ENCODE measurements at places on chromosomes 7 and 10.

DNA sequence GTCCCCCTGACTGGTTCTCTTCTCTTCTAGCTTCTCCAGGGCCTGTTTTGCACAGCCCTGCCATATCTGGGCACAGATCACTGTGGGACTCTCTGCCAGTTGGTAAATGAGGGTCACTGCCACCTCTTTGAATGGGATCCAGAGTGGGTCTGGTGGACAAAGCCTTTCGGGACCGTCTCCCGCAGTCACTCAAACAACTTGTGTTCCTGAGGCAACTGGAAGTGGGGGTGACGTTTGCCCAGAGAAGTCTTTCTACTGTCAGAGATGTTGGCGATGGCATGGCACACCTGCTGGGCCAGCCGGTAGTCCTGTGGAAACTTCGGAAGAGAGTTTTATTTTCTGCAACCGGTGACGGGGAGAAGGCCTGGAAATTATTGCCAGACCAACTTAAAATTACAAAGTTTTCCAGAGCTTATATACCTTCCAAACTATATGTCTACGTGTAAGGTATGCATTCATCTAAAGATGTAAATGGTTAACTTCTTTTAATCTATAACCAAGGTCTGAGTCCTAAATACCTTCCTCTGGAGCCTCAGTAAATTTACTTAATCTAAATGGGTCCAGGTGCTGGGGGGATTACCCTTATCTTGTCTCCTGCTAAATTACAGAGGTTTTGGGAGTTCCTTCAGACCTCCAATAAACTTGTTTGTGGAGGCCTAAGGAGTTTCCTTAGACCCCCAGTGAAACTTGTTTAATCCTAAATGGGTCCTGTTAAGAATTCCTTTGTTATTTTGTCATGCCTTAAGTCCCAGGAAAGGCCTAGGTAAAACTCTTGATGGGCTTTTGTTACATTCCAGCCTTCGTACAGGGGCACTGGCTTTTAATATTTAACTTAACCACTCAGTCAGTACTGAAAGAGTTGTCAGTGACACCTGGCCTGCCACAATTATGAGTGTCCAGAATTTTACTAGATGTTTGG lies 94.0 kb downstream of the NPSR1 start:
- DNase-seq: no peak

- DNase-seq: no peak
These were observed 14.2 kb downstream of the TFR2 start for GRCh38 chr7:100627238-100627549.

DNA sequence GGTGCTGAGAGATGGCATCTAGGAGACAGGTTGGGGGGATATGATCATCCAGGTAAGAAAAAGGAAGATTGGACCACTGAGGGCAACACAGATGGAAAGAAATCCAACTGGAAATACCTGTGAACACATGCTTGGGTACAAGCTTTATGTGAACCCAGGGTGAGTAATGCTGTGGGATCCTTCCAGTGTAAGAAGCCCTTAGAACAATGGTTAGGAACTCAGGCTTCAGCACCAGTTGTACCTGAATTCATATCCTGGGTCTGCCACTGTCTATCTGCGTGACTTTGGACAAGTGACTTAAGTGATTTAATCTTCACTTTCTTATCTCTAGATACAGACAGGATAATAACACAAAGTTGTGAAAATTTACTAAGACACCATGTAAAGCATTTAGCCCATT lies 131.0 kb downstream of the ST7 start:
- no peak for DNase-seq

GRCh38 chr10:106571192-106571946 lies 593.1 kb downstream of the SORCS1 start:
- no peak for DNase-seq

DNA sequence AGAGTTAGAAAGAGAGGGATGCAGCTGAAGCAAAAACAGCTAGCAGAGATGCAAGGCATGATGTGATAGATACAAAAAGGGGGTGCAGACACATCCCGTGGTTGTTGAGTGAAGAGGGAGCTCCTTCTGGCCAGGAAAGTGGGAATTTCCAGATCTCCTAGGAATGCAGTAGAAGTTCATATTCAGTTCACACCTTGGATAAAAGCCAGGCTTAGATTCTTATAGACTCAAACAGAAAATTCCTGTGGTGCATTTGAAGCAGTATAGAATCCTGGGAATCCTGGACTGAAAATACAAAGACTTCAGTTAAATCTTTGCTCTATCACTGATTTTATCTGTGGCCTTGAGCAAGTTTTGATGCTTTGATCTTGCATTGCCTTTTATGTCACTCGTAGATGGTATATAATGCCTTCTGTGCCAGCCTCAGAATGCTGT lies 33.9 kb downstream of the SGPL1 start:
- DNase-seq: peak; percentile 83

DNA sequence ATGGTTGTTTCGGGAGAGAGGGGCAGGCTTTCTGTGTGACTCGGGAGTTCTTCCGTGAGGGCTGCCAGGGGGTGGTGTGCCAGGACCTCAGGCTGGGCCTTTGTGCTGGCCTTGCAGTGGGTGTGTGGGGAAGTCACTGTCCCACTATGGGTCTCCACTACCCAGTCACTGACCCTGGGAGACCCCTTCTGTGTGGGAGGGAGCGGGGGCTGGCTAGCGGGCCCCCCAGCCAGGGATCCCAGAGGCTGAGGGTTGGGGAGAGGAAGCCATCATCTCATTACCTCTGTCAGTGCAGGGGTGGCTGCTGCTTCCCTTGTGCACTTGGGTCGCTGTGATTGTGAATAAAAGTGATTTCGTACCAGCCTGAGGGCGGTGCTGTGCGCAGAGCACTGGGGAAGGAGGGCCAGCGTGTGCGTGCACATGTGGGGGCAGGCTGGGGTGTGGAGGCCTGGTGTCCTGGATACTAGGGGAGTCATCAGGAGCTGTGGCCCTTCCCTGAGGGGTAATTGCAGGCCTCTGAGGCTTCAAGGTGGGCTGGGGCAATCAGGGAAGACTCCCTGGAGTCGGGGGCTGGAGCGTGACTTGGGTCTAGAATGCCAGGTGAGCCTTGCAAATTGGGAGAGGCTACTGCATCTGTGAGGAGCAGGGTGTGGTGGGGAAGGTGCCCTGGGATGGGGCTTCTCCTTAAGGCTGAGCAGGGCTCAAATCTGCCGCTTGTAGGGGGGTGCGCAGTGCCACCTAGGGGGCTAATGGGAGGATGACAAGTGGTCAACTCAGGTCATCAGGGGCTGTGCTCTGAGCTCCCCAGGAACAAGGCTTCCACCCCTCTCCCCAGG lies 98.9 kb downstream of the NEURL1 start:
- no peak for DNase-seq

DNA sequence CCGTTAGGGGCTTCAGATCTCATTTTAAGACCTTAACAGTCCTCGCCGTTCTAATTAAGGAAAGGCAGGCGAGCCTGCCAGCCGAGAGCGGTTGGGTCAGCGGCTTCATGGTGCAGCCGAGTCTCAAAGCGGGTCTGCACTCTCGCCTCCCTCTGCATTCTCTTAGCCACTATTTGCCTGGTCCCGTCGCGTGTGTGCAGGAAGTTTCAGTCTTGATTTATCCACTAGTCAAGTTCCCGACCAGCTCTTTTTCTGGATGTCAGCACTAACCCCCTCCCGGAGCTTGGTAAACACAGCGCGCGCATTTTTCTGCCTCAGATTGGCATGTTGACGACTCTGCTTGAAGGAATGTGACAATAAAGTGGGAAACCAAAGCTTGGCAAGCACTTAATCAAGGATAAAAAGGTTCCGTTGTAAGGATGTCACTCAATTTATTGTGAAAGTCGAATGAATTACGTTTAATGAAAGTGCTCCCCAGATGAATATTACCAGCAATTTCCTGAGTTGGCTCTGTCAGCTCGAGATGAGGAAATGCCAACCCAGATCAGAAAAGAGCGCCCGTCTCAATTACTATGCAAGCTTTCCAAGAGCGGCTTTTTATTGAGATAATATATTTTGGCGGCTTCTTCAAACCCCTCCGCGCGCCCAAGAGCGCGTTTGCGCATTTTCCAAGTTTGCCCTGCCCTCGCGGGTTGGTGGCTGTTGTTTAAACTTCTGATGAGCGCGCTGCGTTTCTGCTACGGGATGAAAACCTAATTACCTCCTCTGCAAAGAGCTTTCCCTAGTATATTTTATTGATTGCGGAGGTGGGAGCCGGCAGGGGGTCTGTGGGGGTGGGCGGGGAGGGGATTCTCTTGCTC lies 7.9 kb downstream of the NXPH1 start:
- DNase-seq: no peak

- no peak for DNase-seq
These were observed 820.6 kb upstream of the KCND2 start for GRCh38 chr7:119452401-119452800.

GRCh38 chr10:63767138-63767801 lies 246.1 kb downstream of the REEP3 start:
- peak; percentile 46 for DNase-seq

GRCh38 chr10:128044961-128045832 lies 81.0 kb downstream of the MKI67 start:
- DNase-seq: no peak

- DNase-seq: no peak
These were observed 9.8 kb downstream of the PODXL start for GRCh38 chr7:131546583-131547141.

DNA sequence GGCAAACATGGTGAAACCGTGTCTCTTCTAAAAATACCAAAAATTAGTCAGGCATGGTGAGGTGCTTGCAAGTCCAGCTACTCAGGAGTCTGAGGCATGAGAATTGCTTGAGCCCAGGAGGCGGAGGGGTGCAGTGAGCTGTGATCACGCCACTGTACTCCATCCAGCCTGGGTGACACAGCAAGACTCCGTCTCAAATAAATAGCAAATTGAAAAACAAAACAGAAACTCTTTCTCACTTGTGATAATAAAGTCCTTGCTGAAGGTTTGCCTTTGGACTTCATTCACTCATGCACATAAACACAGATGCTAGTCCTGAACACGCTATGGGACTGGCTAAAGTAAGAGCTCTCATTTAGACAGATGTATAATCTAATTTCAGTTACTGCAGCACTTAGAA lies 37.6 kb downstream of the ANK3 start:
- no peak for DNase-seq

DNA sequence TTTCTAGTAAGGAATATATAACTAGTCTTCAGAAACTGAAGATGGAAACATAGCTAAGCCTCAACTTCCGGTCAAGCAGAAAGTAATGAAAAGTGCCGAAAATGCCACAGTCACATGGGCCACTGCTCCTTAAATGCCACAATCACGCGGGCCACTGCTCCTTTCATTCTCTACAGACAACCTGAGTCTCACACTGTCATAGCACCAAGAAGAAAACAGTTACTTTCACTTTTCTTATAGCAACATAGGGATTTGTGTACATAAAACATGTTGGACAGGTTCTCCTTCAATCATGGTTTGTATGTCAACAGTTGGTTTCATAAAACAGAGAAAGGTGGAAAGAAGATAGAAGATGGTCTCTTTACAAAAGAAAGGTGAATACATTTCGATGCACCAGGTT lies 48.6 kb upstream of the NOBOX start:
- DNase-seq: no peak

DNA sequence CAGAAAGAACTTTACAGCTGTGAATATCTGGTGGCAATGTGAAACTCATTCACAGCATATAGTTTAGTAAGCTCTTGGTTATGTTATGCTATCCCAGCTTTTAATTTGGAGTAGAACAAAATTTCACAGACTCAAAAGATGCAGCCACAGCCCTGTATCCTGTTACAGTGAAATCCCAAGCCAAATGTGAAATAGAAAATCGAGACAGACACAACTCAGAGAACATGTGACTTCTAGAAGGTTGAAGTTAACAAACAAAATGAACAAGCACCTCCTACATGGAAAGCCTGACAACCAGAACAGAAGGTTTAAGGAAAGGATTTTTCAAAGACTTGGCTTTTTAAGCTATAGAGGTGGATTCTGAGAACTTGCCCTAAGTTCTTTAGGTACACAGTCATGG lies 39.6 kb downstream of the JAZF1 start:
- DNase-seq: no peak

GRCh38 chr7:128944487-128945236 lies 6.9 kb downstream of the IRF5 start:
- DNase-seq: no peak

- peak; percentile 14 for DNase-seq
These were observed 14.5 kb downstream of the VWDE start for GRCh38 chr7:12389089-12389700.
